ENCODE measurements at places on chromosomes 1 and 21.

- no peak for DNase-seq
Observed at GRCh38 chr1:193451606-193452005, 265.2 kb upstream of the B3GALT2 start.

GRCh38 chr1:197577580-197577979 is 197.7 kb downstream of the DENND1B start:
- DNase-seq, result no peak

DNA sequence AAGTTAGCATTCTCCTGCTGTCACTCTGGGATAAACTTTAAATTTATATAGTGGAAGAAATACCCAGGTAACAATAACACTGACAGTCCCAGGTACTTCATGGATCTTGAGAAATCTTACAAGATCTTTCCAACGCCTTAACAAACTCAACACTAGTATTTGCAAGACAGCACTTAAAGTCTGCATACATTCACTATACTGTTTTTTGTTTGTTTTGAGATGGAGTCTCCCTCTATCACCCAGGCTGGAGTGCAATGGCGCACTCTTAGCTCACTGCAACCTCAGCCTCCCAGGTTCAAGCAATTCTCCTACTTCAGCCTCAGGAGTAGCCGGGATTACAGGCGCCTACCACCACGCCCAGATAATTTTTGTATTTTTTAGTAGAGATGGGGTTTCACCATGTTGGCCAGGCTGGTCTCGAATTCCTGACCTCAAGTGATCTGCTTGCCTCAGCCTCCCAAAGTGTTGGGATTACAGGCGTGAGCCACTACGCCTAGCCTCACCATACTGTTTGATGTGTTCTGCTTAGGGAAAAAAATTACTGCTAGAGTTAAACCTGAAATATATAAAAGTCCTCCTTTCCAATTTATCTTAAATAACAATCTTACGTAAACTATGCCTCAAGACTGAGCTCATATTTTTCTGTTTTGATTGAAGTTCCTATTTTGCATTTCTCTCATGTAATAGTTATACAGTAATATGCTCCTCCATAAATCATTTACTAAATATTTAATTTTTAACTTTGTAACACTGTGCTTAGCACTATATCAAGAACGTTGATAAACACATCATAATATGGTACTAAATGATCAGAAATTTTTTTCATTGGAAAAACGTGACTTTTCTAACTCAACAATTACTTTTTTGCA is 17.5 kb downstream of the EYA3 start:
- no peak for DNase-seq

DNA sequence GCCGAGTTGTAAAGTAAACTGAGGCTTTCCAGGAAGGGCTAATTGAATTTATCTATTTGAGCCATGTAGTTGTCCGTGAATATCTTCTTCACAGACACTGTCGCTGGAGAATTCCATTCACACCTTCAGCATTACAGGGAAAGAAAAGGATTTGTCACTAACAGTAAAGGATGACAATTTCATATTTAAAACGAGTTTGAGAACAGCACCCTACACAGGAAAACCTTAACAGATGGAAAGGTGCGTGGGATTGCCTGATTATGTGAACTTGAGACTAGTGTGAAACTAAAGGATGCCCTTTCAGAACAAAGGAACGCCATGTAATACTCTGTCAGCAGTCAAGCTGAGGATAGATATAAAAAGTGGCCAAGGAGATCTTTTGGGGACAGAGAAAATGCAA is 492.5 kb upstream of the ADGRL2 start:
- DNase-seq, result no peak

GRCh38 chr1:180211860-180212229 is 18.2 kb upstream of the LHX4 start:
- no peak for DNase-seq

GRCh38 chr1:17883662-17884395 is 128.7 kb downstream of the ACTL8 start:
- no peak for DNase-seq

- no peak for DNase-seq
Observed at GRCh38 chr1:42005530-42005929, 86.8 kb upstream of the HIVEP3 start.

DNA sequence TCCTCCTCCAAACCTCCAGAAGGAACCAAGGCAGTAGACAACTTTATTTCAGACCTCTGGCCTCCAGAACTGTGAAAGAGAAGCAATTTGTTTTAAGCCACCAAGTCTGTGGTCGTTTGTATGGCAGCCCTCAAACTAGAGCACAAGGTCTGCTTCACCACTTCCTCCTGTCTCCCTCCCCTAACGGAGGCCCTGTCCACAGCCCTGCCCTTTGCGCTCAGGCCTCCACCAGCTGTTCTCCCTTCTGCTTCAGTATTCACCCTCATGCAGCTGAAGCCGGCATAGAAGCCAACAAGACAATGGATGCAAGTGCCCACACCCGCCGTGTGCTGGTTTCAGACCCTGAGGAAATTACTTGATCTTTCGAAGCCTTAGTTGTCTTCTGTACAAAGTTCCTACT is 364.1 kb downstream of the HHAT start:
- DNase-seq, result no peak

DNA sequence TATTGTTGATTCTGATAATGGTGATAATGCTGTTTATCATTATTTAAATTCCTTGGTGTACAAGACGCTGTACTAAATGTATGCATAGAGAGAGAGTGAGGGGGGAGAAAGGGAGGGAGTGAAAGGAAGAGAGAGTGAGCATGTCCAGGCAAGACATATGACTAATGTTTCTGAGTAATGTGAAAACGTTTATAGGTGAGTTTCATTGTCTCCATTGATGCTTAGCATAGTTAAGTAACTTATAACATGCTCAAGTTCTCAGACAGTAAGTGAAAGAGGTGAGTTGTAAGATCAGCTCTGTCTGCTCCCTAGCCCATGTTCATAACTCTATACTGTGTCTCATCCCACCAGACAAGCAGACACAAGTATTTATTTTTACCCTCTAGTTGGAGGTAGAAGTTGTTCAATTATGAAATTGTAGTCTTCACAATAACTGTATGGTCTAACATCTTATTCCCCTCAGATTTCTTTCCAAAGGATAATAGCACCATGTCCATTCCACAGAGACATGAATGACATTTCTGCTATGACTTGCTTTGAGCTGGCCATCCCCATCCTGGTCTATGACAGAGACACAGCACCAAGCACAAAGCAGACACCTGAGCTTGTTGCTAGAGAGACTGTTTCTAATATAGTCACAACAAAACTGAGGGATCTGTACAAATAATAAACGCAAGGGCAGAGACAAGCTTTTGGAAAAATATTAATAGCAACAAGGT is 285.1 kb downstream of the CACNA1E start:
- no peak for DNase-seq

- DNase-seq, result no peak
Observed at GRCh38 chr1:212918824-212919223, 31.5 kb upstream of the VASH2 start.

GRCh38 chr1:199460933-199461332 is 566.6 kb upstream of the NR5A2 start:
- DNase-seq, result no peak

DNA sequence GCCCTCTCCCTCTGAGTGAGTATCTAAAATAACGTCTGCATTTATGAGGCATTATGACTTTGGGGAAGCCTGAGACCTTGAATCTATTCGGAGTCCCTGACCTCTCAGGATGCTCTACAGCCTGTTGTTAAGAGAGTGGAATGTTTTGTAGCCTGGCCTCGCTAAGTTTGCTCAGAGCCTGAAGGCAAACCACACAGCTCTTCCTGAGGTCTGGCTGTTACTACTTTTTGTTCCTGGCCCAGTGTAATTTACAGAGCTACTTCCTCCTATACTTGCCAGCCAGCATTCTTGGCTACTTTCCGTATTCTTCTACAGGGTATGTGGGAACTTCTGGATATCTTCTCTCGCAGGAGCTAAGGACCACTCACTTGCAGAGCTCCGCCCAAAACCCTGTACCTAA is 3.6 kb upstream of the ZMYM4 start:
- no peak for DNase-seq

GRCh38 chr1:181783208-181783607 is 278.3 kb downstream of the ZNF648 start:
- DNase-seq, result no peak

DNA sequence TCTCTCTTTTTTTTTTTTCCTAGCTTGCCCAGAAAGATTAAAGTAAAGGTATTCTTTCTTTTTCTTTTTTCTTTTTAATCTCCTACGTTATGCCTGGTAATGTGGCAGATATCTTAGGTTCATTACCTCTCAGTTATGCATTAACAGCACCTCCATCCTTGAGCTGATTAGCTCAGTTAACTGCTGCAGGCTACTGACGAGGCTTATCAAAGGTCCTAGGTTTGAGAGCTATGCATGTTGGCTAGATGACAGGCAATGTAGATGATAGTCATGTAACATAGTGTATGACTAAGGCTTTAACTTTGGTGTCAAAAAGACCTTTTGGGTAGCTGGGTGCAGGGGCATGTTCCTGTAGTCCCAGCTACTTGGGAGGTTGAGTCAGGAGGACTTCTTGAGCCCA is 53.7 kb upstream of the CACYBP start:
- no peak for DNase-seq

DNA sequence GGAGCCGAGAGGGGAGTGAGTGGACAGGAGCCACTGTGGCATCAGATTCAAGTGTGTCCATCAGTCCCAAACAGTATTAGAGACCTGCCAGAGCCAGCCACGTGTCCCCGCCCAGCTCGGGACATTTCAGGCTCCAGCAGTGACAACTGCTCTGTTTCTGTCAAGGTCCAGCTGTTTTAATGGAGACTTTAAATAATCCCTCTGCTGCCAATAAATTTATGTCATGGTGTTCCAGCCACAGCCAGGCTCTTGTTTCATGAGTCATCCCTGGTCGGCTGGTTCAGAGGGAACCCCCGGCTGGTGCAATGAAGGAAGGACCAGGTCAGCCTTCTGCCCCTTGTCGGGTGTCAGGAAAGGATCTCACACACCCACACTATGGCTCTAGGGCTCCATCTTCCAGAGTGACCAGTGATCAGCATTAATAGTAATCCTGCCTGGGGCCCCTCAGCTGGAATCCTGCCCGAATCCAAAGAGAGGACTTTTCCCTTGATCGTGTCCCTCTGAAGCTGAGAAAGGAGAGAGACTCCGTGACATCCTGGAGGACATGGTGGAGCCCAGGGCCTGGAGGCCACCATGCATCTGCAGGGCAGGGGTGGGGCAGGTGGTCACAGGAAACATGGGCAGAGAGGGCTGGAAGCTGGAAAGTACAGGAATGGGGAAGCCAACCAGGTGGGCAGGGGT is 197.3 kb downstream of the MATN1 start:
- DNase-seq, result no peak

GRCh38 chr1:36835017-36835695 is 199.2 kb downstream of the GRIK3 start:
- no peak for DNase-seq

- no peak for DNase-seq
Observed at GRCh38 chr1:109882288-109883245, 28.1 kb upstream of the CSF1 start.

- no peak for DNase-seq
Observed at GRCh38 chr1:94772845-94773244, 47.3 kb upstream of the SLC44A3 start.

- DNase-seq, result no peak
Observed at GRCh38 chr1:183830389-183830788, 25.5 kb downstream of the RGL1 start.

DNA sequence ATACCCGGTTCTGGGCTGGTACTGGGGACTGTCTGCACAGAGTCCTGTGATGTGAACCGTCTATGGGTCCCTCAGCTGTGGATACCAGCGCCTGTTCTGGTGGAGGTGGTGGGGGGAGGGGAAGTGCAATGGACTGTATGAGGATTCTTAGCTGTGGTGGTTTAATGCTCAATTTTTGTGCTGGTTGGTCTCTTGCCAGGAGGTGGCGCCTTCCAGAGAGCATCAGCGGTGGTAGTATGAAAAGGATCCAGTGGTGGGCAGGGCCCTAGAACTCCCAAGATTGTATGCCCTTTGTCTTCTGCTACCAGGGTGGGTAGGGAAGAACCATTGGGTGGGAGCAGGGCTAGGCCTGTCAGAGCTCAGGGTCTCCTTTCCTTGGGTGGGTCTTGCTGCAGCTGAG is 89.4 kb upstream of the B3GALT2 start:
- no peak for DNase-seq

GRCh38 chr1:201906336-201906735 is 17.6 kb downstream of the SHISA4 start:
- no peak for DNase-seq

GRCh38 chr1:85259912-85260274 is 431 bp upstream of the C1orf52 start:
- DNase-seq, result no peak

GRCh38 chr1:247840818-247841217 is 878 bp downstream of the OR11L1 start:
- no peak for DNase-seq

- no peak for DNase-seq
Observed at GRCh38 chr1:23403038-23403336, 21.6 kb downstream of the TCEA3 start.

- DNase-seq, result no peak
Observed at GRCh38 chr1:89826594-89826993, 5.8 kb downstream of the LRRC8D start.

- DNase-seq, result no peak
Observed at GRCh38 chr1:229059671-229060539, 211.0 kb upstream of the RAB4A start.

GRCh38 chr1:192668409-192668983 is 32.5 kb downstream of the RGS13 start:
- peak; percentile 35 for DNase-seq

- peak; percentile 3 for DNase-seq
Observed at GRCh38 chr1:192311281-192311680, 5.5 kb upstream of the RGS21 start.

DNA sequence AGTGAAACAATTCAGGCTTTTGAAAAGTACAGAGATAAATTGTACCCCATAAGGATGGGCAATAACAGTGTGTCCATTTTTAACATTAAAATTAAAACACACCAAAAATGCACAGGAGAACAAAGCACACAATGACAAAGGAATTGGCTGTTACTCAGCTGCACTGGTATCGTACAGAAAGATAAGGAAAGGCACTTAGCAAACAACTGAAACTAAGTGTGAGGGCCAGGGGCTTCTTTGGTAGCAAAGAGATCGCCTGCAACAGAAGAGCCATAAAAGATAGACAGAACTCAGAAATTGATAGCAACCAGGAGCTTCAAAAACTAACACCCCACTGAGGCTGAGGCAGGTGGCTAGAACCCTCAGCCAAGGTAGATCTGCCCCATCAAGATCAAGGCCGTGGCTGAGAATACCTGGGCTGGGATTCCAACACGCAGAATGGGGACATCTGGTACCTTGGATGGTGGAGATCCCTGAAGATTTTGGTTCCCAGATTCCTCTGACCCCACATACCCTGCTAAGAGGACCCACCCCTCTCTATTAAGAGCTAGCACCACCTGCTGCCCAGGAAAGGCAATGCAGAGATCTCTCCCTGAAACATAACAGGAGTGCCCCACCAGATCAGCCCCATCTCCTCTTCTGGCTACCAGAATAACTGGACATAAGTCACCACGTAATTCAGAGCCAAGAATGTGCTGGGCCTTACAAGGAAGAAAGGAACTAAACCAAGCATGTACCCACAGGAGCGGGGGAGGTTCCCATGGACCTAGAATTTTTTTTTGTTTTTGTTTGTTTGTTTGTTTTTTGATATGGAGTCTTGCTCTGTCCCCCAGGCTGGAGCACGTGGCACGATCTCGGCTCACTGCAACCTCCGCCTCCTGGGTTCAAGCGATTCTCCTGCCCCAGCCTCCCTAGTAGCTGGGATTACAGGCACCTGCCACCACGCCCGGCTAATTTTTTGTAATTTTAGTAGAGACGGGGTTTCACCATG is 16.2 kb downstream of the PLEKHO1 start:
- DNase-seq, result peak; percentile 48

- no peak for DNase-seq
Observed at GRCh38 chr1:90728502-90729287, 11.6 kb upstream of the BARHL2 start.

GRCh38 chr1:14713077-14713476 is 114.6 kb downstream of the KAZN start:
- DNase-seq, result peak; percentile 96

Data from NCI-H146 (cell line).